ENCODE measurements at places on chromosomes 13 and 19. TPM values are rescaled to one million over a fixed set of nuclear protein-coding genes. Genes with fewer than 3 reads are reported as not detected.

- peaks cover 18% of the 10 kb centered on the region for H3K36me3 ChIP-seq
- no peaks in the 10 kb centered on the region for H3K4me1 ChIP-seq
- no peak for DNase-seq
- H3K4me3 ChIP-seq: no peak overlapping the region
- H3K27me3 ChIP-seq: no peaks in the 10 kb centered on the region
- no peak overlapping the region for H3K27ac ChIP-seq
These were observed 27.3 kb upstream of the GPI start for GRCh38 chr19:34337739-34338138.

GRCh38 chr13:73972545-73972944 lies 161.7 kb downstream of the KLF12 start:
- no peak overlapping the region for H3K4me3 ChIP-seq
- peaks cover 9% of the 10 kb centered on the region for H3K36me3 ChIP-seq
- H3K27ac ChIP-seq: no peak overlapping the region
- H3K4me1 ChIP-seq: peaks cover 6% of the 10 kb centered on the region
- DNase-seq: no peak
- no peaks in the 10 kb centered on the region for H3K27me3 ChIP-seq

Gene DPF1
- total RNA-seq: 4.9 TPM

Gene ZNF491
- 6.5 TPM for total RNA-seq

Gene CRX
- not detected for total RNA-seq

GRCh38 chr19:2540646-2541454 lies 64.9 kb downstream of the GADD45B start:
- DNase-seq: peak; percentile 81
- H3K27me3 ChIP-seq: peaks cover 3% of the 10 kb centered on the region
- peaks cover 16% of the 10 kb centered on the region for H3K4me1 ChIP-seq
- H3K4me3 ChIP-seq: peak overlapping the region; percentile 16

GRCh38 chr13:96650301-96650886 lies 343.9 kb downstream of the OXGR1 start:
- no peaks in the 10 kb centered on the region for H3K27me3 ChIP-seq
- H3K27ac ChIP-seq: no peak overlapping the region

DNA sequence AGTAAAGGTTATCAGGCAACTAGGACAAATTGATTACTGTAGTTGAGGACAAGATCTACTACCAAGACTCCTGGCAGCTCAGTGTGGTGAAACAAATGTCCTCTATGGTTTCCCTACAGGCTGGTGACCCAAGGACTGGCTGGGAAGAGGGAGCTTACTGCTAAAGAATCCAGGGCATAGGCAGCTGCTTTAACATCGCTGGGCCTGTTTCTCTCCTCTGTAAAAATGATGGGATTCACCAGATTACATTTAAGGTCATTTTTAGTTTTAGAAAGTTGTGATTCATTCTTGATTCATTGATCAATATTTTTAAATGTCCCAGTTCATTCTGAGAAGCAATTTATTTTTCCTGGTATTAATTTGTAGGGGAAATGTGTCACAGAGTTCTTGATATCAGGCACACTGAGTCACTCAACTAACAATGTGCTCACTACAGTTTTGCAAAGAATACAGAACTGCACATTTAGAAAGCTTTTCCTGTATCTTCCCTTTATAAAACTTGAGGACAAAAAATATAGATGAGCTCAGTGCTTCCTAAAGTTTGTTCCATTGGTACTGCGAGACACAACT lies 19.6 kb upstream of the FAM124A start:
- H3K36me3 ChIP-seq: no peaks in the 10 kb centered on the region
- H3K27me3 ChIP-seq: peaks cover 13% of the 10 kb centered on the region

Gene MAMSTR
- 2.1 TPM for total RNA-seq

Gene FAM98C
- total RNA-seq: 14.7 TPM

- peaks cover 70% of the 10 kb centered on the region for H3K27me3 ChIP-seq
- no peak for DNase-seq
- no peak overlapping the region for H3K27ac ChIP-seq
- no peaks in the 10 kb centered on the region for H3K36me3 ChIP-seq
- H3K4me3 ChIP-seq: no peak overlapping the region
These were observed 10.5 kb upstream of the KLK4 start for GRCh38 chr19:50921426-50922316.

GRCh38 chr13:76829572-76830327 lies 56.5 kb downstream of the KCTD12 start:
- peak overlapping the region; percentile 7 for H3K4me3 ChIP-seq
- H3K27me3 ChIP-seq: peaks cover 13% of the 10 kb centered on the region
- no peaks in the 10 kb centered on the region for H3K36me3 ChIP-seq
- no peak for DNase-seq

- no peak for DNase-seq
- H3K27ac ChIP-seq: peak overlapping the region; percentile 71
- H3K36me3 ChIP-seq: peaks cover 14% of the 10 kb centered on the region
- no peaks in the 10 kb centered on the region for H3K27me3 ChIP-seq
- peaks cover 6% of the 10 kb centered on the region for H3K4me1 ChIP-seq
These were observed 18.1 kb downstream of the DPP9 start for GRCh38 chr19:4705413-4706131.

- no peaks in the 10 kb centered on the region for H3K27me3 ChIP-seq
- no peaks in the 10 kb centered on the region for H3K36me3 ChIP-seq
- DNase-seq: no peak
- no peak overlapping the region for H3K27ac ChIP-seq
- no peaks in the 10 kb centered on the region for H3K4me1 ChIP-seq
- H3K4me3 ChIP-seq: no peak overlapping the region
These were observed 275.5 kb downstream of the ITGBL1 start for GRCh38 chr13:101728021-101728420.

Gene SLITRK5
- 0.07 TPM for total RNA-seq

Gene FCGBP
- 1.2 TPM for total RNA-seq

DNA sequence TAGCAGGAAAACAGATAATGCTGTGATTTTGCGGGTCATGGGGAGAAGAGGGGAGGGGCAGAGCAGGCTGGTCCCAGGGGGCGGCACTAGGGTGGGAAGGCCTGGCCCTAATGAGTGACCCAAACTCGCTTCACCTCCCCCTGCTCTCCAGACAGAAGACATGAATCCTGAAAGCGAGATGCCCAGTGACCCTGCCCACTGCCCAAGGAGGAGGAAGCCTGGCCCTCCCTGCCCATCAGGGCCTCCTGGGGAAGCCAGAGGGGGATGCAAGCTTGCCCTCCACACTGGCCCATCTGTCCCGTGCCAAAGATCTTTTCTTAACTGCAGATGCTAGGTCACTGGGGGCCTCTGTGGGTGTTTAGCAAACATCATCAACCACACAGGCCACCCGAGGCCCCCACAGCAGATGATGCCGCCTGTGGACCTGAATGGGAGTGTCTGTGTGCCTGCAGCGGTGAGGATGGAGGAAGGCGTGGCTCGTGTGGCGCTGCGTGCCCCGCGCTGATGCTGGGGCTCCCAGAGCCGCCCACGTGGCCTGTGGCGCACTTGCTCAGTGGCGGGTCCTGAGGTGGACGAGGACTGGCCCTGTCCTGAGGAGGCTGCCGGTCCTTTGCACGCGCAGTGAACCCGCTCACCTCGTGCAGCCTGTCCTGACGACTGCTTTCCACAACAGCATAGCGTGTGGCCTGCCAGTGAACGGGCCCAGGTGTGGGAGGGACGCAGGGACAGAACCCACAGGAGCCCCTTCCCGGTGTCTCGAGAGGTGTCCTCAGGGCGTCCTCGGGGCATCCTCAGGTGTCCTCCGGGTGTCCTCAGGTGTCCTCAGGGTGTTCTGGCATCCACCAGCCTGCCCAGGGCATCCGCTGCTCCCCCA lies 80.5 kb upstream of the MCF2L start:
- H3K27me3 ChIP-seq: peaks cover 2% of the 10 kb centered on the region
- H3K4me1 ChIP-seq: peaks cover 26% of the 10 kb centered on the region
- H3K4me3 ChIP-seq: no peak overlapping the region
- no peak for DNase-seq
- H3K27ac ChIP-seq: peak overlapping the region; percentile 29

DNA sequence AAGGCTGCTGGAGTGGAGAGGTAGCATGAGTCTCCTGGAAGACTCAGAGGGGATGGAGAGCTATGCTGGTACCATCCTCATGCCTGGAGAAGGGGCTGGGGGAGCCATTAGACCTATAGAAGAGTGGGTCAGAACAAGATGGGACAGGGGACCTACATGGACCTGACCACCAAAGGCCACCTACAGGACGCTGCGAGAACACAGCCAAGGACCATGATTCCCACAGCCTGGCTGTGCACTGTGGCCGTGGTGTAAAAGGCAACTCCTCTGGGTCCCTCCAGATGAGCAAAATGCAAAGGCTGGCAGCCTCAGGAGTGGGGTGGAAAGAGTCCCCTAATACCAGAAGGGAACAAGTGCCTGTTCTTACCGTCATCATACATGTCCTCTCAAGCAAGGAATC lies 216.2 kb downstream of the SLC7A1 start:
- H3K27ac ChIP-seq: no peak overlapping the region
- peaks cover 2% of the 10 kb centered on the region for H3K27me3 ChIP-seq
- H3K4me1 ChIP-seq: peaks cover 7% of the 10 kb centered on the region
- H3K36me3 ChIP-seq: peaks cover 2% of the 10 kb centered on the region
- DNase-seq: no peak

GRCh38 chr19:51626675-51627074 lies 3.5 kb downstream of the SIGLEC5 start:
- no peaks in the 10 kb centered on the region for H3K36me3 ChIP-seq
- H3K4me1 ChIP-seq: no peaks in the 10 kb centered on the region
- peaks cover 21% of the 10 kb centered on the region for H3K27me3 ChIP-seq
- DNase-seq: no peak

DNA sequence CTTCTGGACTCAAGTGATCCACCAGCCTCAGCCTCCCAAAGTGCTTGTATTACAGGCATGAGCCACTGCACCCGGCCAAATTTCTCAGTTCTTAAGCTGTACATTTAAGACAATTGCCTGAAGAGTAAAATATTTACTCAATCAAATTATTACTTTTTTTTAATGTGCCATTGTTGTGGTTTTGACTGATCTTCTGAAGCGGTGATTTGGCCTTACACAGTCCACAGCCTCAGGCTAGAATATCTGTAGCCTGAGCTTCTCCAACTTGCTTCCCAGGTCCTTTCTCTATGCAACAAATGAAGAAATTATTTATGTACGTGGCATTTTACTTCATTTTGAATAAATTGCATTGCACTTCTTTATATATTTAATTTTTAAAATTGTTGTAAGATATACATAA lies 281.3 kb downstream of the KLF5 start:
- no peak overlapping the region for H3K4me3 ChIP-seq
- no peaks in the 10 kb centered on the region for H3K36me3 ChIP-seq
- no peak overlapping the region for H3K27ac ChIP-seq

Gene KLK3
- not detected for total RNA-seq

DNA sequence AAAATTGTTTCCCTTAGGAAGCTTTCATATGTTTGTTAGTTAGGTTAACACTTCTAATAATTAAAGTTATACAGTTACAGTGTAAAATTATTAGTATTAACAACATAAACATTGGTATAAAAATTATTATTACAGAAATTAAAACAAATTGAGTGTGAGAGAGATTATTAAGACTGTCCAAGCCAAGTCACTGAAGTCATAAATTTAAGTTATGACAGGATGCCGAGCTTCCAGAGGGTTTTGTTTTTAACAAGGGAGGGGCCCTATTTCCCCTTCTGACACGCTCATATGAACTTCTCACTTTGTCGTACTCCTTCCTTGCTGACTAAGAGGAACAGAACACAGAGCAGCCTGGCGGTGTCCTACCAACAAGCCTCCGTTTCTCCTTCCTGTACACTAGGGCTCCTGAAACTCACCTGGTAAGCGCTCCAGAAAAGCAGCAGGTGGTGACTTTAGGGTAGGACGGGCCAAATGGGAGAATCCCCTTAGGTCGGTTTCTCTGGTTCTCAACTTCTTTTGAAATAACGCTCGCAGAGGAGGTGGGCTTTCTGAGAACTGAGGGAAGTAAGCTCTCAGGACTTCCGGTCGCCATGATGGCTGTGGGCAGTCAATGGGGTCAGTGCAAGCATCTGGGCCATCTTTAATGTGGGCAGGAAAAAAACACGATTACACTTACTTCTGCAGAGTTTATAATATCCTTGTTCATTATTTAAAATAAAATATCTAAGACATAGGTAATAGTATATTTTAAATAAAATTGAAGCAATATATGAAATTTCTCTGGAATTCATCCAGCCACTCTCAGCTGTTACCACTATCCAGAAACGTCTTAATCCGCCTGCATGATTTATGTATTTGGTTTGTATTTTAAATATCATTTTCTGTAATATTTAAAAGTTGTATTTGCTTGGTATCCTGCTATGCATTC lies at the start of gene CARD8:
Gene CARD8 (minus strand): TSS at position 537 of the 928 bp plus-strand sequence. CDS start 14,892 bp downstream, outside the sequence.
- H3K36me3 ChIP-seq: peaks cover 2% of the 10 kb centered on the region
- peak within 1 kb of the TSS; percentile 94 for H3K4me3 ChIP-seq
- H3K27me3 ChIP-seq: no peaks in the 10 kb centered on the region
- DNase-seq: peak; percentile 41
- H3K27ac ChIP-seq: peak within 1 kb of the TSS; percentile 99

Gene JUND
- total RNA-seq: 168 TPM

DNA sequence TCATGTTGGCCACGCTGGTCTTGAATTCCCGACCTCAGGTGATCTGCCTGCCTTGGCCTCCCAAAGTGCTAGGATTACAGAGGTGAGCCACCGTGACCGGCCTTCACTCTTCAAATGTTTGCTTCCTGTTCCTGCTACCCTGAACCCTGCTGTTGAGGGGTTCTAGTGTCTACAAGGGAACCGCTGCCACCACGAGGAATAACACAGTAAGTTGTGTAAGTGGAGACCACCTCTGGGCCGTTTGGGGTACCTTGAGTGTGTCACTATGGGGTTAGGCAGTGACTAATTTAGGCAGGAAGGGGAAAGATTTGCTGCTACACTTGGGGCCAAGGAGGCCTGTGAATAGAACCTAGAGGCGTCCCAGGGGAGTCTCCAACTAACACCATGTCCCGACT lies 2.2 kb upstream of the MYADM start:
- H3K4me3 ChIP-seq: peak overlapping the region; percentile 60
- peaks cover 44% of the 10 kb centered on the region for H3K4me1 ChIP-seq
- H3K36me3 ChIP-seq: no peaks in the 10 kb centered on the region
- no peak for DNase-seq
- peak overlapping the region; percentile 16 for H3K27ac ChIP-seq

- peak overlapping the region; percentile 20 for H3K27ac ChIP-seq
- H3K4me1 ChIP-seq: peaks cover 14% of the 10 kb centered on the region
- H3K4me3 ChIP-seq: no peak overlapping the region
- peaks cover 11% of the 10 kb centered on the region for H3K36me3 ChIP-seq
- no peak for DNase-seq
These were observed 155.2 kb downstream of the DPF1 start for GRCh38 chr19:38068826-38069225.

DNA sequence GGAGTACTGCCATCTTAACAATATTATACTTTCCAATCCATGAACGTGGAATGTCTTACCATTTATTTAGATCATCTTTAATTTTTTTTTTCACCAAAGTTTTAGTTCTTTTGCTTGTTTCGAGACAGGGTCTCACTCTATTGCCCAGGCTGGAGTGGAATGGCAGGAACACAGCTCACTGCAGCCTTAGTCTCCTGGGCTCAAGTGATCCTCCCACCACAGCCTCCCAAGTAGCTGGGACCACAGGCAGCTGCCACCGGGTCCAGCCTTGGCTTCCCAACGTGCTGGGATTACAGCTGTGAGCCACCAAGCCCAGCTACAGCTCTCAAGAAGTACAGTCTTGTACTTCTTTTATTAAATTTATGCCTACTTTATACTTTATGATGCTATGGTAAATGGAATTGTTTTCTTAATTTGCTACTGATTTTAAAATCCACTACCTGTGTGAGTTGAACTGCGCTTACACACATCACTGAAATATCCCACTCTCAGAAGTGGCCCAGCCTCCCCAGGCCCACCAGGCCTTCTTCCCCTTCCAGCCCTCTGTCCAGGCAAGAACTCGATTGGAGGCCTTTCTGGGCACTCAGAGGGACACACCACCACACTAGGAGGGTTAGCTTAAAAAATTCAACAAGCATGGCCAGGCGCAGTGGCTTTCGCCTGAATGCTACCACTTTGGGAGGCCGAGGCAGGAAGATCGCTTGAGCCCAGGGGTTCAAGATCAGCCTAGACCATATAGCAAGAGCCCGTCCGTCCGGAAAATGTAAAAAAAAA lies 1.0 kb upstream of the PGLS start:
- peak overlapping the region; percentile 99 for H3K4me3 ChIP-seq
- H3K27ac ChIP-seq: peak overlapping the region; percentile 98
- H3K36me3 ChIP-seq: peaks cover 3% of the 10 kb centered on the region

Data from progenitor cell of endocrine pancreas (in vitro differentiated cells).